ENCODE measurements at places on chromosomes 7 and 10.

- DNase-seq = no peak
These were observed 1049.9 kb downstream of the REEP3 start for GRCh38 chr10:64571056-64571455.

DNA sequence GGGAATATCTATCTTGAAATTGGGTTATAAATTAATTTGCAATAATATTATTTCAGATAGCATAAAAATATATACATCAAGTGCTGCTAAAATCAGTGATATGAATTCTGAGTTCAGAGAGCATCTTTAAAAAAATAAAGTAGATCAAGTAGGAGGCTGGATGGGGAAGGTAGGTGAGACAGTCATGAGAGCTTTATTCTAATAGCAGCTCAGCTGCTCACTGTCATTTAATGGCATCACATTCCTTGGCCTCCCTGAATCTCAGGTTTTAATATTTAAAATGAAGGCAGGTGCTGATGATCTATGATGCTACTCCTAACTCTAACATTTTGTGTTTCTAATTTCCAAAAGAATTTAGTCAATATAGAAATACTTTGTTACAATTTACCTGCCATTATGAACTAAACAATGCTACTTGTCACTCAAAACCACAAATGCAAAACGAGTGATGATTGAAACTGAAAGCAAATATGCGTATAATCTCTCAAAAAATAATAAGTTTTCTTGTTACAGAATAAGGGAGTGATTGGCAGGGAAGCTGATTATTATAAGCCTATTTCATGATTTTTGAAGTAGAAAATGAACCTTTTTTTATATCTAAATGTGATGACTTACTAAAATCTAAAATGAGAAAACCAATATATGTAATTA, 147.6 kb upstream of the CSTF2T start:
- no peak for DNase-seq

DNA sequence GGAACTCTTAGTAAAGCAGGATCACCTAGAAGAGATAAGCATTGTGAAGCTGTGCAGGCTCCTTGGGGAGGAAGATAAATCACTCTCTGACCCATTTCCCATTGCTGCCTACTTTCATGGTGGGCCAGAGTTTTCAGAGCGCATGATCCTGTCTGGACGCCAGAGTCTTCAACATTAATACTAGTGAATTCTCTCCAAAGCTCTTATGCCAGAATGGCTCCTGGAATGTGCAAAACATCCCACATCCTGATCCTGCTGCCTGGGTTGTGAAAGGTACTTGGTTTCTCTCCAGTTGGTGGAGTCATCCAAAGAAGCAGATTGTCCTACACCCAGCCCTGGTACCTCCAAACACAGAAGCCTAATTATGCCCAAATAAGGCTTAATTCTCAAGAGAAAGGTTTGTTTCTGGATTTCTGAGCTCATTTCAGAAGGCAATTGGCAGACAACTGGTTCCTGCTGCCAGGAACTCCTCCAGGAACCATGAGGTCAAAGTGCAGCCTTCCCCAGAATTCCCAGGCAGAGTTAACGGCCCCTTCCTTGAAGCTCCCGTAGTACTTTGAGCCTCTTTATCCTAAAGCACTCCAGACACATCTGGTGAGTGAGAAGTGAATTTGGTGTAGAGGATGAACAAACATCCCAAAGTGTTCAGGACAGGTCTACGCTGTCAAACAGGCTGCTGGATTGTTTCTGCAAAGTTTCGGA, 495.2 kb downstream of the PLXNA4 start:
- DNase-seq = no peak

- DNase-seq = no peak
These were observed 565.0 kb downstream of the XPNPEP1 start for GRCh38 chr10:109358325-109358724.

DNA sequence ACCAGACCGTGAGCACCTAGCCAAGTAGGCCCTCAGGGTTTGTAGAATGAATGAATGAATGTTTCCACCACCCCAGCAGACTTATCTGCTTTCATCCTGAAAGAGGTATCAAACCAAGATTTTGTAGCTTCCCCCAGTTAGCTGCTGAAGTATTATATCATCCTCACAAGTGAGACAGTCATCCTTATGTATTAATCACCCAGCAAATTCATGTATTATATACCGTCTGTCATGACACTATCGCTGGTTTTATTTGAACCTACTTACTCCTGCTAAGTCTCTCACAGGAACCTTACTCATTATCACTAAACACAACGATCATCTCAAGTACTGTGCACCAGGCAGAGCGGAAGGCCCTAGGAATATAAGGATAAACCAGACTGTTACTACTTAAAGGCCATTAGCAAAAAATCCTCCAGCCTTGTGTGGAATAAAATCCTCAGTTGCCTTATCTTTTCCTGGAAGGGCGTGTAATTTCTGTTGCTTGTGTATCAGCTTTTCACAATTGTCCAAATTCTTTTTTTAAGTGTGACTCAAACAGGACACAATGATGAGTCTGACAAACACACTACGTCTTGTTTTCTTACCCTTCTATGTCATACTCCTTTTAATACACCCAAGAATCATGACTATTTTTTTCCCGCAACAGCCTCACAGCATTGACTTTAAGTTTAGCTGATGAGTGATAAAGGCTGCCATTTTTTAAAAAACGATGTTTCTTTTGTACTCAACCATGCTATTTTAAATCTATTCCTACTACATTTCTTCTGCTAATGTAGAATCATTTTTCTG, 176.1 kb upstream of the KLF14 start:
- no peak for DNase-seq

DNA sequence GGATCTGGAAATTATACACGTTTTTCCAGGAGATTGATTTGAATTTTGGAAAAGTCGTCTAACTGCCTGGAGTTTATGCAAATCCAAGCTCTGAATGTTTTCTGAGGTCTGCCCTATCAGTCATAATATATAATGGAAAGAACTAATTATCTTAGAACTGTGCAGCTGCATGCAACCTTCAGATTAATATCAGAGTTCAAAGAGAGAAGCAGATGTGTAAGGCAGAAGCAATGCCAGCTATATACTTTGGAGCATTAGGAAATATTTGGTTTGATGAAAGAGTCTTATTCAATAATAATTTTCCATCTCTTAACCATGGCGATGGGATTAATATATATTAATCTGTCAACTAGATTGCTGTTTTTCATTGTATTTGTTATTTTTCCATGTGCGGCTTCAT, 500.9 kb downstream of the NEBL start:
- DNase-seq = no peak

- DNase-seq = no peak
These were observed 35.2 kb downstream of the POR start for GRCh38 chr7:75950111-75950681.

DNA sequence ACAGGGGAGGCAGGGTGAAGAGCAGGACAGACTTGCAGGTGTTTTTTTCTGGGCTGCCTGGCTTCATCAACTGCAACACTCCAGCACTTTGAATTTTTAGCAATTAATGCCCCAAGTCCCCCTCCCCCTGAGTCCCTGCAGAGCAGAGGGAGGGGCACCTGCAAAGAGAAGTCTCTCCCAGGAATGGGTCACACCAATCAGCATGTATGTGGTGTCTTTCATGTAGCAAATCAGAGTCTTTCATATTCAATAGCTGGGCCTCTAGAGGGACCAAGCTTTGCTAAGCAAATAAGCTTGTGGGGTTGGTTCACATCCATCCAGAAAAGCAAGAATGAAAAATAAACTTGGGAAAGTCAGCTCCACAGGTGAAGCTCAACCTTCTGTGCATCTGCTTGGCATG, 90.7 kb downstream of the PARP12 start:
- no peak for DNase-seq

DNA sequence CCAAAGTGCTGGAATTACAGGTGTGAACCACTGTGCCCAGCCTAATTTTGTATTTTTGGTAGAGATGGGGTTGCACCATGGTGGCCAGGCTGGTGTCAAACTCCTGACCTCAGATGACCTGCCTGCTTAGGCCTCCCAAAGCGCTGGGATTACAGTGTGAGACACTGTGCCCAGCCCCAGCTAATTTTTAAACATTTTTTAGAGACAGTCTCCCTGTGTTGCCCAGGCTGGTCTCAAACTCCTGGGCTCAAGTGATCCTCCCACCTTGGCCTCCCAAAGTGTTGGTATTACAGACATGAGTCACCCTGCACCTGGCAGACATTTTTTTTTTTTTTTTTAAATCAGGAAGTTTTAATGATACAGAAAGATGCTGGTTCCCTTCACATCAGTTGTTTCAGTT, 15.5 kb downstream of the DENND10 start:
- no peak for DNase-seq

GRCh38 chr7:24436131-24436920, 136.9 kb upstream of the PALS2 start:
- no peak for DNase-seq
